CD14-positive monocyte (primary cell): ENCODE measurements at places on chromosomes 12 and 14.
A peak's percentile ranks its signal among the peaks of the same experiment; 100 is the strongest.

DNA sequence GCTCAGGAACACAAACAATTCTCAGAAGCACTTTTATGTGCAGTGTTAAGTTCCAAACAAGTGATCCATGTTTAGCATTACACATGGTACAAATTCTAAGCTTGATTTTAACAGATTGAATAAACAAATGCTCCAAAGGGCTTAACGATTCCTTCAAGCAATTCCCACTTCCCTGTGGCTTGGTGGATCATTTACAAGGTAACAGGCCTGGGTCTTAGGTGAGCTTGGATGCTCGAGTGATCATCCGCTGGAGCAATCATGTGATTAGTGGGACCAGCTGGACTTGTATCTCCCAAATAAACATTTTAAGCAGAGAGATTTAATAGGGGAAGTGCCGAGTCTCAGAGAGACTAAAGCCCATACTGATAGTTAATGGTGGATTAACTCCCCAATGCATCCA is 70.7 kb downstream of the CALM1 start:
- DNase-seq = no peak

DNA sequence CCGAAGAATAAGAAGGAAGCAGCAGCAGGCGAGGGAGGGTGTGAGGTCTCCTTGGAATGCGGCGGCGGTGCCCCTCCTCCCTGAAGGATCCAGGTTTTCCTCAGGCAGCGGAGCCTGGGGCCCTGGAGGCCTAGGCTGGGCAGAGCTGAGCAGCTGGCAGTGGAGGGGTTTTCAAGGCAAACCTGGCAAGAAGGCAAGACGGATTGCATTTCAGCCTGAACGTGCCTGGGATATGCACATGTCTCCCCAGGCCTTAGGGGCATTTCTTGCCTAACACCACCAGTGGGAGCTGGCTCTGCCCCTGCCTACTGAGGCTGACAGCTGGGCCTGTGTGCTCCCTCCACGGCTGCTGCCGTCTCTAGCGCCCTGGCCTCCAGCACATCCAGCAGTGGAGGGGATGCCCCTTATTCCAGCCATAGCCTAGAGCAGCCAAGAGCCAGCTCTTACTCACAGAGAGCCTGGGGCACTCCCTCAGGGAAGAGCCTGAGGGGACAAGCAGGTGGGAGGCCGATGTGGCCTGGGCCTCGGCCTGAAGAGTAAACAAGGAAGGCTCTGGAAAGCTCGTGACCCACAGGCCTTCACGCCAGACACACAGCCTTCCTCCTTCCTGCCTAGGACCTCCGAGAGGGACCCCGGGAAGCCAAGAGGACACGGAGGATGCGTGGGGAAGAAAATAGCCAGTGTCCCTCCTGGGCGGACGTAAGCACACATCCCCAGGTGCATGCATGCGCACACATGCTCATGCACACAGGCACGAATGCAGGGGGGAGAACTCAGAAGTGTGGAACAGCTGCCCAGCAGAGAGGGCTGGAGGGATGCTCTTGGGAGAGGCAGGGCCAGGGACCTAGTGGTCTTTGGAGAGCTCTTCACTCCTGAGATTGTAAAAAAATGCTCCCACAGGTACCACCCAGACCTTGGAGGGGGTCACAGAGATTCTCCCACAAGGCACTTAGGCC is 23.0 kb upstream of the EIF2B2 start:
- DNase-seq = no peak

DNA sequence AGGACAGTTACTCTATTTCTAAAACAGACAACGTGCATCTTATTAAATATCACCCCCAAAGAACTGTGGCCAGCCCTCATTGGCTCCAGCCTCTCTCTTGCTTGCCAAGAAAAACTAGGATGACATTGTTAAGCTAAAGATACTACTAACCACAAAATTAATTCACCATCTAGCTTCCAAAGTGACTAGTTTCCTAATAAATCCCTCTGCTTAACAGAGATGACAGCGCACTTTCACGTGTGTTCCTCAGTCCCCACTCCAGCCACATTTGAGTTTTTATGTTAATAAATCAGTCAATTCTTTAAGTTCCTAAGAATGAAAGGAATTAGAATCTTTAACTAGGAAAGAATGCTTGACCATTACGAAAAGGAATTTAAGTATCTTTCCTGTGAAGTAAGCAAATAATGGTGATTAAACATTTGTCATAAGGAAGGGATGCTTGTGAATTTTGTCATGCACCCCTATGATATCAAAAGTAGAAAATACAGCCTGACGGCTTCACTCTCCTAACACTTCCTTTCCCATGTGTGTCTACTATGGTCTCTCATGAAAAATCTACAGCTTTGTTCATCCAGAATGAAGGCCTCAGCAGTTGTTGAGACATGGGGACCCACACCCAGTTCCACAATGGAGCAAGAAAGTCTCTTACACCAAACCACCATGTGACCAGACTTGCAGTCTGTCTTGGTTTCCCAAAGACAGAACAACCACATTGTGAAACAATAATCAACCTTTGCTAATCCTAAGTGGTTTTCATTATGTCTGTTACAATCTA is 8.1 kb downstream of the CORO1C start:
- peak; percentile 88 for DNase-seq

DNA sequence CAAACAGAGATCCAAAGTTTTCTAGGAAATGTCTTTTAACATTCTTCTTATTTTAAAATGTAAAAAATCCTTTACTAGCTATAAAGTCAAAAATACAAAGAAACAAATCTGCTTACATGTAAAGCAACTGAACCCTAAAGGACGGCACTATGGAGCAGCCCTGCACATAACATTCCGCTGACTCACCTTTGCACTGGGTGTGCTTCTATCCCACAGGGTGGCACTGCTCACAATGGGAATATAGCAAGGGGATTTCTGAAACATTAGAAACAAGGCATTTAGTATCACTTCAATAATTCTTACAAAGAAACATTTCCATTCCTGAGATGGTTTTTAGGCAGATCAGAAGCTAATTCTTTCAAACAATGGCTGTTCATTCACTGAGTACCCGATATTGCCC is 94.3 kb downstream of the C12orf42 start:
- DNase-seq = no peak

DNA sequence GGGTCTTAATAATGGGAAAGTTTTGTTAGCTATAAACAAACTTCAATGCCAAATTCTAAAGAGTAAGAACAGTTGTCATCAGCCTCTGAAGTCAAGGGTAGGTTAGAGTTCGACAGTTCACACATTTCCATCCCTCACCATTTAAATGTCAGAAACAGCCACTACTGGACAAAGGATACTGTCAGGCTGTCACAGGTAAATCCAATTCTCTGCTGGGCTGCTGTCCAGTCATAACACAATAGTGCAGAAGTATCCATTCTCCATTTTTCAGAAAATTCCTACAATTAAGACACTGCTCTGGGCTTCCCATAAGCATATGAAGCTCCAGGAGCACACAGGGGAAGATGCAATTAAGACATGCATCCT is 221.4 kb downstream of the RPS29 start:
- no peak for DNase-seq

- DNase-seq = peak; percentile 89
Measured at GRCh38 chr12:95004610-95005009, 1.1 kb upstream of the NDUFA12 start.

GRCh38 chr12:31682136-31682962 is 22.9 kb downstream of the ETFBKMT start:
- peak; percentile 76 for DNase-seq

GRCh38 chr12:54390668-54391551 is 6.4 kb upstream of the ZNF385A start:
- DNase-seq = peak; percentile 36

DNA sequence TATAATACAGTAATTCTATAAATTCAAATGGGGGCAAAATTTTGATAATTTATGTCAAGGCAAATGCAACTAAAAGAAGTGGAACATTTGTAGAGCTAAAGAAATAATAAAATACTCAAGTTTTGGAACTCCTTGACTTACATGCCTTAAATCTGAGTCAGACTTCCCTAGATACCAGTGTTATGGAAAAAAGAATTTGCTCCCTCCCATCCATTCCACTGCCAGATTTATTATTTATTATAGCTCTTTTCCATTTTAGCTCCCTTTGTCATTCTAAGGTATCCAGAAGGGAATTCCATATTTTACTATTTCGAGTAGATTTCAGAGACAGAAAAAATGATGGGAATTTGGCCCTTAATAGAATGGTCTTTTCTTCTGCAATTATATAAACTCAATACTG is 44.0 kb downstream of the RHOJ start:
- DNase-seq = no peak
